Brain pericyte (primary cell): ENCODE measurements at places on chromosomes 11 and 22.

- DNase-seq, result no peak
These were observed 61.4 kb downstream of the EFCAB6 start for GRCh38 chr22:43750751-43751150.

- DNase-seq, result no peak
These were observed 398 bp upstream of the ATG16L2 start for GRCh38 chr11:72813740-72814285.

DNA sequence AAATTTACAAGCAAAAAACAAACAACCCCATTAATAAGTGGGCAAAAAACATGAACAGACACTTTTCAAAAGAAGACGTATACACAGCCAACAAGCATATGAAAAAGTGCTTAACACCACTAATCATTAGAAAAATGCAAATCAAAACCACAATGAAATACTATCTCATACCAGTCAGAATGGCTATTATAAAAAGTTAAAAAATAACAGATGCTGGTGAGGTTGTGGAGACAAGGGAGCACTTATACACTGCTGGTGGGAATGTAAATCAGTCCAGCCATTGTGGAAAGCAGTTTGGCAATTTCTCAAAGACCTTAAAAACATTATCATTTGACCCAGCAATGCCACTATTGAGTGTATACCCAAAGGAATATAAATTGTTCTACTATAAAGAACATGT lies 72.3 kb downstream of the BBOX1 start:
- no peak for DNase-seq

- DNase-seq, result no peak
These were observed 346 bp downstream of the FJX1 start for GRCh38 chr11:35618497-35619115.

DNA sequence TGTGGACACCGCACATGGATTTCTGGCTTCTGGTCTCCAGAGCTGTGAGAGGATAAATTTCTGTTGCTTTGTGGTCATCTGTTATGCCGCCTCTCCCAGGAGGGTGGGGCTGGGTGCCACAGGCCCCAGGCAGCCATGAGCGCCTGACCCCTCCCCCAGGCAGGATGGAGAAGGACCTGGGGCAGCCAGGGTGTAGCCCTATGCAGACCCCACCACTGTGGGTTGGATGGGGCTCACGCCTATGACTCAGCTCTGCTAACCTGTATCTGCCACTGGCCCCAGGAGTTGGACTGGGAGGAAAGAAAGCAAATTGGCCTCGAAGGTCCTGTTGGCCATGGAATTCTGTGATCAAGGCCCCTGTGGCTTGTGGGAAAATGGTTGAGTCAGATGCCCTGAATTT lies 1351.1 kb downstream of the BRD1 start:
- DNase-seq, result no peak

GRCh38 chr11:58927393-58928106 lies 11.7 kb upstream of the GLYATL1 start:
- no peak for DNase-seq

GRCh38 chr11:62592989-62593421 lies 1.7 kb upstream of the TUT1 start:
- DNase-seq, result no peak

DNA sequence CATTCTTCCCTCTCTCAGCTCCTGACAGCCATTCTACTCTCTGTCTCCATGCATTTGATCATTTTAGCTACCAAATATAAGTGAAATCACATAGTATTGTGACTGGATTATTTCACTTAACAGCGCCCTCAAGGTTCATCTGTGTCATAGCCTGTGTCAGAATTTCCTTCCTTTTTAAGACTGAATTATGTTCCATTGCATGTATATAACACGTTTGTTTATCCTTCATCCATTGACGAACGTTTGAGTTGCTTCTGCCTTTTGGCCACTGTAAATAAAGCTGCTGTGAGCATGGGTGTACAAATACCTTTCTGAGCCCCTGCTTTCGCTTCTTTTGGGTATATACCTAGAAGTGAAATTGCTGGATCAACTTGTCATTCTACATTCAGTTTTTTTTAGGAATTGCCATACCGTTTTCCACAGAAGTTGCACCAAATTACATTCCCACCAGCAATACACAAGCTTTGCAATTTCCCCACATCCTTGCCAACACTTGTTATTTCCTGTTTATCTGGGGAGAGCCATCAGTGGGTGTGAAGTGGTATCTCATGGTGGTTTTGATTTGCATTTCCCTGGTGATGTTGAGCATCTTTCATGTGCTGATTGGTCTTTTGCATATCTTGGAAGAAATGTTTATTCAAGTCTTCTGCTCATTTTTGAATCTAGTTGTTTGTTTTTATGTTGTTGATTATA lies 17.5 kb downstream of the GLB1L2 start:
- DNase-seq, result no peak

DNA sequence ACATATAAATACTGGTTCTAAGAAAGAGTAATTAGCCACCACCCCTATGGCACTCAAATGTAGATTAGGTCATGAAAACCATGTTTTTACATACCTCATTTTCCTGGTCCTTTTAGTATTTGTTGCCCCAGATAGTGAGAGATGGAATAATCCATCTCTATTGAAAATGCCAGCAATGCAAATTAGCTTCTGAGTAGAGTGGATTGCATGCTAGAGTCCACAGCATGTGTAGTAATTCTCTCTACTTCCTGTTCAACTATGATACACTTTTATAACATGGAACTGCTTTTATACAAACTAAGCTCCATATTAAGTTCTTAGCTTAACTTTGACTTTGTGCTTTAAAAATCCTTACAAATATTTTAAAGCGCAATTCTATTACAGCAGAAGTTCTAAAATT lies 73.2 kb downstream of the TRPC6 start:
- no peak for DNase-seq

- DNase-seq, result no peak
These were observed 92.0 kb upstream of the DDI1 start for GRCh38 chr11:103944251-103944940.

DNA sequence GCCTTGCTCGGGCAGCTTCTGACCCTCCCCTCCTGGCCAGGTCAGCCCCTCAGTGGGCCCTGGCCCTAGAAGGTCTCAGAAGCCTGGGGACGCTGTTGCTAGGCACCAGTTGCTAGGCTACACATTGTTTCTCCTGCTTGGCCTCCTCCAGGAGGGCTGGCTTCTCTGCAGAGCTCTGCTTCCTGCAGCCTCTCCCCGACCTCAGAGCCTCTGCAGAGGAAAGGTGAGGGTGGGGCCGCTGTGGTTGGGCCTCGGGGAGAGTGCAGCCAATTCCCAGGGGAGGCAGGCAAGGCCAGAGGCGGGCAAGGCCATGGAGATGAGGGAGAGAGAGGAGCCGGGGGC lies 27.6 kb upstream of the LRRC10B start:
- DNase-seq, result no peak
